ENCODE measurements at places on chromosomes 12 and 14. TPM values are rescaled to one million over a fixed set of nuclear protein-coding genes. Genes with fewer than 3 reads are reported as not detected.

DNA sequence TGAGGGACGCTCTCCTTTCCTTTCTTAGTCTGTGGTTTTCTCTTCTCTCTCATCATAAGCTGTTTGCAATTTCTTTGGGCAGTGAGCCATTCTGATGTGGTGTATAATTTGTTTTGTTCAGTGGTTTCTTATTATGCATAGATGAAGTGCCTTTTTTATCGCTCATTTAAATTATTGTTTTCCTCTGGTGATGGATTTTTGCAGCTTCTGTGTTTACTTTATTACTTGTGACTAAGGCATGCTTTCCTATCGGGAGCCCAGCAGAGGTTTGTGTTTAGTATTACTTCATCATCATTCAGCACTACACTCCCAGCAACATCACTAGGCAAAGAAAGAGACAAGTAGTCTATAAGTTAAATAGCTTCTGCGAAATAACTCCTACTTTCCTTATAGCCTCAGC lies 586.6 kb upstream of the NOVA1 start:
- no peak for DNase-seq

DNA sequence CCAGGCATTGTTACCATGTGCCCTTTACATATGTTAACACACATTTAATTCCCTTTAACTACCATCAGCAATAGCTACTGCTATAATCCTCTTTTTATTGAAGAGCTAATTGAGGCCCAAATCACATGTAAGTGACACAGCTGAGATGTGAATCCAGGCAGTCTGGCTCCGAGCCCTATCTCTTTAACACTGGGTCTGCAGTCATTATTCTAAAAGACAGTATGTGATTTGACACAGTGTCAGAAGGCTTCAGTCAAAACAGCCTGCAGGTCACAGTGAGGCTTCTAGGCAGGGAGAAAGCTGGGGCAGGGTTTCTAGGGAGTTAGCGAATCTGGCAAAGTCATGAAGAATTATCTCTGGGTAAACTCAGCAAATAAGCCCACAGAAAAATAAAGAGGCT lies 148.2 kb downstream of the KIF21A start:
- no peak for DNase-seq

GRCh38 chr12:108846290-108846701 lies 11.1 kb downstream of the SSH1 start:
- no peak for DNase-seq

DNA sequence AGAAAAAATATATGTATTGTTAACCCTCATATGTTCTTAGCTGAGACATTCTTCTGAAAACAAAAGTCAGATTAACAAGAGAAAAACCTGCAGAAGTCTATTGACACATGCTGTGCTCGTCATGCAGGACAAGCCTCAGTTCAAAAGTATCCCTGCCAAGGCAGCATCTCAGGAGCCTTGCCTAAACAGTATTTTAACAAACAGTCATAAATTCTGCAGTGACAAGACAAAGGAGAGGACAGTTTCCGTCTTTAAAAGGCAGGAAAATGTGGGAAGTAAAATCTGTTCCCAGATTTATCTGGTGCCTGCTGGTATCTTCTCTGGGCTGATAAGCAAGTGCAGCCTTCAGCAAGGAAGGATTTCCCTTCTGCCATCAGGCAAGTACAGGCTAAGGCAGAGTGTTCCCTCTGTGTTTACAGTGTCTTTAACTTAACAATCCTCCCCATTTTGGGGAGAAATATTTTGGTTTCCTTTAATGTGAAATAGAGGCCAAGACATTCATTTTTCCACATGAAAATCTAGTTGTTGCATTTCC lies 480.2 kb upstream of the CCDC196 start:
- no peak for DNase-seq

DNA sequence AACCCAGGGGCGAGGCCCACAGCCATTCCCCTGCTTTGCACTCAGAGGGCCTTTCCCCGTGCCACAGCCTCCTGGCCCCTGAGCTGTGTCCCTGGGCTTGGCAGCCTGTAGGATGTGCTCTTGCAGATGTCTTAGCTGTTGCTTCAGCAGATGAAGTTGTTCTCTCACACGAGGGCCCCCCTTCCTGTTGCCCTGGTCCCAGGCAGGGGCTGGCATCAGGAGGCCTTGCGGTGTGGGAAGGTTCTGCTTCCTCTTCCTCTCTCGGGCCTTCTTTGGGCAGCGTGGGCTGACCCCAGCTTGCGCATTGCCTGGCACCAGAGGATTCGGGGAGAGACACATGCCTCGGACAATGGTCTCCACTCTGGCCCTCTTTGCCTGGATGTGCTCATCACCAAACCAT lies 12.7 kb downstream of the PROX2 start:
- DNase-seq, result no peak

- DNase-seq, result peak; percentile 45
These were observed 22.9 kb upstream of the CCND2 start for GRCh38 chr12:4250691-4251090.

DNA sequence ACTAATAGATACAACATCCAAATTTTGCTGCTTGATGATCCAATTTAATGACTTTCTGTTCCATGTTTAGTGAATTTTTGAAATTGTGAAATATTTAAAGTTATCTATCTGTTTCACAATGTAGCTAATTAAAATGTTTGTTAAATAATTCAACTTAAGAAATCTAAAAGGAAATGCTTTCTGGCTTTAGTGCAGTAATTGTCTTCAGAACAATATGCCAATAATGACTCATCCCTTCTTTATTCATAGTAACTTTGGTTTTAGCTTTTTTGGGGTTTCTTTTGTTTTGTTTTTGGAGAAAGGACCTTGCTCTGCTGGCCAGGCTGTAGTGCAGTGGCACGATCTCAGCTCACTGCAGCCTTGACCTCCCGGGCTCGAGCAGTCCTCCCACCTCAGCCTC lies 479.2 kb upstream of the RGS6 start:
- no peak for DNase-seq

DNA sequence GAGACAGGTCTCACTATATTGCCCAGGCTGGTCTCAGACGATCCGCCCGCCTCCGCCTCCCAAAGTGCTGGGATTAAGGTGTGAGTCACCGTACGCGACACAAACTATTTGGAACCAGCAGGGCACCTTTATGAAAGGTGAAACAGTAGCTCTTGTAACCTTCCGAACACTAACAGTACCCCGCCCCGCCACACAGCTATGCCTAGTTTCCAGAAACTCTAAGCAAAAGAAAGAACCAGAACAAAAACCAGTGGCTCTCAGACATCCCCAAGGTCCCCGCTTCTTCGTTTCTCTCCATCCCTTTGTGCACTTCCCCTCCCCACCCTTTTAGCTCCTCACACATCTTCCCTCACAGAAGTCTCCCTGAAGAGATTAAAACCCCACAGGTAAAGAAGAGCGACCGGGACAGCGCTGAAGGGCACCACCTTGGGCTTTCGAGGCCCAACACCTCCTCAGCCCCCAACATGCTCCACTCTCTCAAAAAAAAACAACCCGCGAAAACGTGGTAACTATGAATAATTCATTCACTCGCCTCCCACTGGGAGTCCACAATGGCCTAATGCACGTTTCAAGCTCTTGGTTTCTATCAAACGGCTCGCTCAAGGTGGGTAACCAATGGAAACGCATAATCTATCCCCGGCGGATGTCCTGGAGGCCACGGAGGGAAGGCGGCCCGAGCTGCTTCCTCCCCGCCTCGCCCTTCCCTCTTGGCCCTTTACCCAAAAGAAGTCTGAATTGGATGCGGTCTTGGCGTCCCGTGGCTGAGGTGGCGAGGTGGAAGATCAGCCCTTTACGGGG lies 877 bp downstream of the BAG5 start:
- DNase-seq, result peak; percentile 67

PYGL gene
- 1.7 TPM for total RNA-seq

SOAT2 gene
- total RNA-seq, result 6.7 TPM

ACACB gene
- total RNA-seq, result 8.7 TPM

KRT83 gene
- not detected for total RNA-seq

GYS2 gene
- total RNA-seq, result not detected

STON2 gene
- not detected for total RNA-seq

Data from activated CD8-positive, alpha-beta T cell treated with anti-CD3 and anti-CD28 coated beads for 36 hours (primary cell).